D721Med (cell line): ENCODE measurements at places on chromosomes 3 and 15.

GRCh38 chr15:49844390-49844789, 223.5 kb downstream of the DTWD1 start:
- no peak for DNase-seq

DNA sequence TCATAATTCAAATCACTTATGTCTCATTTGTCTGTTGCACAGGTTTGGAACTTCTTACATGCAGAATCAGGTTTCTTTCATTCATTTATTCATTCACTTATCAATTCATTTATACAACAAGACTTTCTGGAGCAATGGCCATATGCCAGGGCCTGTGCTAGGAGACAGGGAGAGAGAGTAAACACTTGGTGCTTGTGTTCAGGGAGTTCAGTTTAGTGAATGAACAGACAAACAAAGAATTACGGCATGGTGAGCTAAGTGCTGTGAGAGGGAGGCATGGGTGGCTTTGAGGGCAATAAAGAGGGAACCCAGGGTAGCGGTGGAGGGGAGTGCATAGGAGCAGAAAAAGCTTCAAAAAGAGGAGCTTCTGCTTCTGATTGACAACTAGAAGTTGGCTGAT, 8.5 kb upstream of the IREB2 start:
- DNase-seq: no peak

DNA sequence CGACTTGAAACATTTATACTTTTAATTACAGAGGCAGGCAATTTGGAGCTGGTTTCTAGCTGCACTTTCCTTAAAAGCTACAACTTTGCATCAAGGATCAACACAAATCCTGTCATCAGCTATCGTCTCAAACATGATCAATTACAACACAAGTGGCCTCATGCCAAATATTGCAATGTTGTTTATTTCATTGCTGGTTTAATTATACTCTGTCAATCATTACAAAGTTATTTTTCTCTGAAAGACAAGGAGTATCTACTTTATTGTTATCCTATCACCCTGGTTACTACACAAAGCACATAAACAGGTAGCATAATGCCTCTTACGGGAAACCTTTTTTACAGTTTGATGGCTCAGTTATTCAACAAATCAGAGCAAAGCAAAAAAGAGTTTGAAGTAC, 58.0 kb upstream of the FOXB1 start:
- DNase-seq: no peak

GRCh38 chr3:185308126-185308754, 54.4 kb upstream of the EHHADH start:
- no peak for DNase-seq

- DNase-seq: no peak
These were observed 12.1 kb downstream of the CAND2 start for GRCh38 chr3:12808587-12808986.

- peak; percentile 84 for DNase-seq
These were observed 25.3 kb downstream of the ANP32A start for GRCh38 chr15:68795298-68795848.

GRCh38 chr3:79368403-79368802, 399.4 kb downstream of the ROBO1 start:
- no peak for DNase-seq

DNA sequence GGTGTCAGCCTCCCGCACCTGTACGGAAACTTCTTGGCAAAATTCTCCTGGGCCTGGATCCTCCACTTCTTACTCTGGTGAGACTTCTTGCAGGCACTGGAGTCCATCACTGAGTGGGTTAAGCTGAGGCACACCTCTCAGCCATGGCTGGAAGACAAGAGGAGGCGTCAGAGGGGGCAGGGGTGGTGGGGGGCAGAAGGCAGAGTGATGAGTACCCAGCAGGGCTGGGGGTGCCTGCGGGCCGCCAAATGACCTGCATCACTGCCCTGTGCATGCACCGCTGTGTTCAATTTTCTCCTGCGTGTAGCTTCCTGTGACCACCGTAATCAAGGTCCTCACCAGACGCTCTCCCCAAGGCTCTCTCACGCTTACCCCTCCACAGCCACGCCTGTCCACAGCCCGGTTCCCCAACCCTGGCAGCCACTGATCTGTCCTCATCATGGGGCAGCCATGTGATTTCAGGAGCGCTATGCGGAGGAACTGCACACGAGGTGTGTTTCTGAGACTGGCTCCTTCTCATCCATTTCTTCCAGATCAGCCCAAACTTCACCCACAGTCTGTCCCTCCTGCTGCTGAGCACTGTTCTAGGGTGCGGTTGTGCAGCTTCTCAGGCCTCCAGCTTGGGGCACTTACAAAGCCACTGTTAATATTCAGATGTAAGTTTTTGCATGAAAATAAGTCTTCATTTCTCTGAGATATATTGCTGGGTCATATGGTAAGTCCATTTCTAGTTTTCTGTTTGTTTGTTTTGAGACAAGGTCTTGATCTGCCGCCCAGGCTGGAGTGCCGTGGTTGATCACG, 5.2 kb downstream of the C3orf22 start:
- no peak for DNase-seq

- no peak for DNase-seq
These were observed 60.4 kb upstream of the CHD2 start for GRCh38 chr15:92839696-92840095.

DNA sequence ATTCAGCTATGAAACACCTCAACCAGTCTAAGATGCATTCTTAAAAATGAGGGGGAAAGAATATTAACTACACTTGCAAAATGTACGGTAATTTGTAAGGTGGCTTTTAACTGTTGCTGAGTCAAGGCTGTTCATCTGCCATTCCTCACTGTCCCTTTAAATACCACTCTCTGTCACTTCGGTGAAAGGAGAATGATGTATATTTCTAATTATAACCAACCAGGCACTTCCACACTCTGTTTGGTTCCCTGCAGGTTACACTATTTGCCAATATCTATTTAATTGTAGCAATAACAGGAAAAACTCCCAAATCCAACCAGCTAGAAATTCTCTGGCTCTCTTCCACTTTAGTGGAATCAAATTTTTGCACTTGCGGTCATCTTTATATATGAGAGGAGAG, 70.5 kb upstream of the SLCO3A1 start:
- no peak for DNase-seq

DNA sequence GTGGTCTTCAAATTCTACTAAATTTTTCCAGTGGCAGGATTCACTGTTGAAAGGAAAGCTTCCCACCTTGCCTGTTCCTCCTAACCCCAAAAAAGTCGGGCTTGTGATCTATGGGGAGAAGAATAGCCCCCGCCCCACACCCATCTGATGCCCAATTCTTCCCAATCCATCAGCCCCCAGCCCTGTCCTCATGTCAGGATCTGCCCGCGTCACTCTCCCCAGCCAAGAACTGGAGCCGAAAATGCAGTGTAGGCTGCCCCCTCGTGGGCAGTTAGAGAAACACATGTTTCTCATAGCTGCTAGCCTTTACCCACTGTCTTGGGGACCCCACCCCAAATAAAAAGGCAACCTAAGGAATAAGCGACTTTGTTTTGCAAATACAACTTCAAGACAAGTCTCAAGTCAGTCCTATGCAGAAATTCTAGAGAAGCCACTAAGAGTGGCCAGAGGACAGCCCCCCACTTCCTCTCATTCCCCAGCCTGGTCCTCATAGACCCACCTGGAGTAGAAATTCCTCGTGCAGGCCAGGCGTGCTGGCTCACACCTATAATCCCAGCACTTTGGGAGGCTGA, 13.0 kb upstream of the CSK start:
- DNase-seq: peak; percentile 80

DNA sequence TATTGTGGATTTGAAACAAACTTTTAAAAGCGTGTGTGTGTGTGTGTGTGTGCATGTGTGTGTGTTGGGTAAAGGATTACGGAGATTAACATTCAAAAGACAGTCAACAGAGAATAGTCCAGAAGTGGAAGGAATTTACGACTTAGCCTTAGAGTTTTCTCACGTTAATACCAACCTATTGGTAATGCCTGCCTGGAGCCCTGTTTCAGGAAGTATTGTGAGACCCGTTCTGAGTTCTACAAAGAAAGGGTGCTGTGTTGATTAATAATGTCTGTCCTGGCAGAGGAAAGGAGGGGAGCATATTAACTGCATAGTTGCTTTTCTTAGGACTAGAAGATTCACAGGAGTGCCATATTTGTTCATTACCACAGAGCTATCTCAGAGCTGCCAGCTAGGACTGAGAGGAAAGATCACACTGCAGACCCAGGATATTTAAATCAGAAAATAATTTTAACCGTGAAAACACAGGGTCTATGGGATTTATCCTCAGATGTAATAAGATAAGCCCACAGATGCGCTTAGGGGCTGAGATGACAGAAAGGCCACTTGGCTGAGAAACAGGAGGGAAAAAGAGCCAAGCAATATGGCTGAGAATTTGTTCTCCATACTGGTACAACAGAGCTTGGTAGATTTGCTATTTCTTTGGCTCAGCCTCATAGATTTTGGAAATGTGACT, 40.5 kb upstream of the FRMD4B start:
- DNase-seq: no peak

- DNase-seq: no peak
These were observed 28.0 kb downstream of the ARHGAP31 start for GRCh38 chr3:119322021-119322834.

DNA sequence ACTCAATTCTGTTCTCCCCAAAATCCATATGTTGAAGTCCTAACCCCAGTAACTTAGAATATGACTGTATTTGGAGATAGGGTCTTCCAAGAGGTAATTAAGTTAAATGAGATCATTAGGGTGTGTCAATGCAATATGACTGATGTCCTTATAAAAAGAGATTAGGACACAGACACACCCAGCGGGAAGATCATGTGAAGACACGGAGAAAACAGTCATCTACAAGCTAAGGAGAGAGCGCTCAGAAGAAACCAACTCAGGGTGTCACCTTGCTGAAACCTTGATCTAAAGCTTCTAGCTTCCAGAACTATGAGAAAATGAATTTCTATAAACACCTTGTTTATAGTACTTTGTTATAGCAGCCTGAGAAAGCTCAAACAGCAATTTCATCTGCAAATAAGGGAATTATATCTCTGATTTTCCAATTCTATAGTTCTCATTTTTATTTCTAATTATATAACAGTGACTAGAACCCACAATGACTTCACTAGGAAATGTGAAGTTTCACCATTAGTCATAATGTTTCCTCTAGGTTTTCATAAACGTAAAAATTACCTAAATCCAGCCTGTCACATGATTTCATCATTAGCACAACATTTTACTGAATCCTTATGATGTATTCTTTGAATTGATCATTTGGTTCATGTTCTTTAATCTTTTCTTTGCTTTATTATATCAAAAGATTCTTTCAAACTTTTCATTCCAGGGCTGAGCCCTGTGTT, 459.1 kb upstream of the MDFIC2 start:
- DNase-seq: no peak

DNA sequence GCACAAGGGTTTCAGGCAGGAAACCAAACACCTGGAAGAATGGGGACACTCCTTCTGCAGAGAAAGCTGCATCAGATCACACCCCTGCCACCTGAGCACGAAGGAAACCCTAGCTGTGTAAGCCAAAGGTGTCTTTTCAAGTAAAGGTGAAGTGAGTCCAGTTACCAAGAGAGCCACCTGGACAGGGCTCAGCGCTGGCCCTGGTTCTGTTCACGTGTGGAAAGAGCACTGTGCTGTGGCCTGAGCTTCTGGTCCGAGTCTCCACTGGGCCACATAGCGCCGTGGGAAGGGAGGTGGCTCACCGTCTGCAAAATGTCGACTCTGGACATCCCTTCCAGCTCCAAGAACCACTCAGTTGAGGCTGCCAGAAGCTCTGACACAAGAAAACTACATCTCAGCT, 151.1 kb downstream of the ADAMTS17 start:
- DNase-seq: no peak

- no peak for DNase-seq
These were observed 59.3 kb downstream of the POMGNT2 start for GRCh38 chr3:43046583-43046982.

GRCh38 chr15:74432968-74433591, 678 bp downstream of the SEMA7A start:
- no peak for DNase-seq

- no peak for DNase-seq
These were observed 54.1 kb upstream of the CCR2 start for GRCh38 chr3:46299608-46300460.

- no peak for DNase-seq
These were observed 911.6 kb upstream of the ARPP21 start for GRCh38 chr3:34727700-34728099.

DNA sequence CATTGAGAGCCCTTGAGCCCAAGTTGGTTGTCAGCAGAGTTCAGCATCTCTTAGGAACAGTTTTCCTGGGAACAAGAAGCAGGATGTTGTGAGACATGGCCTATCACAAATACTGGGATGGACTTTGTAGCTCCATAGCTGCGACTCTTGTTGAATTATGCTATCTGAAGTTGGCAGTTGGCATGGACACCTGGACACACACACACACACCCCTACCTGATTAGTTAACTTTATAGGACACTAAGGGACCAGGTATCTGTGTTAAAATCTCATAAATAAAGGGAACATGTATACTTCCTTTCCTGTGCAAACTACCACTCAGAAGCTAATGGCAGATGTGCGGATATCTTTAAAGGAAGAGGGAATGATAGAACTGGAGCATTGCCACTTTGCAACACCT, 10.2 kb upstream of the CHRNA7 start:
- no peak for DNase-seq

- no peak for DNase-seq
These were observed 32.2 kb upstream of the PLA2G4E start for GRCh38 chr15:42053010-42053409.

DNA sequence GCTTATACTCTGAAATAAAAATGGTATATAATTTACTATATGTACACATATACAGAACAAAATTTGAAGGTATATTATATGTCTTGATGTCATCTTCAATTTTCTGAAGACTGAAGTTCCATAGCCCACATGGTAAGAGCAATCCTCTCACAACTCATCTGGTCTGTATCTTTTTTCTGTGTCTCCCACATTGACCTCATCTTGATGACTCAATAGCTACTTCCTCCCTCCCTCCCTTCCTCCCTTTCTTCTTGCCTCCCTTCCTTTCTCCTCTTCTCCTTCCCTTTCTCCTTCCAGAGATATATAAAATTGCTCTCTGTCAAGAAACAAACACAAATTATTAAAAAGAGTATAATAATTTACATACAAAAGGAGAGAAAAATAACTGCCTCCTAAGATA, 268.5 kb downstream of the SQOR start:
- DNase-seq: no peak

DNA sequence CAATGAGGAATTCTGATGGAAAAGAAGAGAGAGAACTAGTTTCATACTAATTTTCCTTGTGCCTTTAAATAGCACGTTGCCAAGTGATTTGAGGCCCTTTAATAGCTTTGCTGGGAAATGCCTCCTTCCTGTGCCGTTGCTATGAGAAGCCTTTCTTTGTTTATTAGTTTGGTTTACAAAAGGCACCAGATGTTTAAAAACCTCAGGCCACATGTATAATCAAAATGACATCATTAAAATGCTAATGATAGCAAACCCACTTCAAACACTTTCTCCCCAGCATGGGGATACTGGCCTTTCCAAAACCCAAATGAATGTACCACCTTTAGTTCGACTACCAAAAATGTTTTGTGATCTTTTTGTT, 50.0 kb upstream of the TBC1D23 start:
- DNase-seq: no peak
